Natural killer cell (primary cell): ENCODE measurements at places on chromosomes 6 and 20.

DNA sequence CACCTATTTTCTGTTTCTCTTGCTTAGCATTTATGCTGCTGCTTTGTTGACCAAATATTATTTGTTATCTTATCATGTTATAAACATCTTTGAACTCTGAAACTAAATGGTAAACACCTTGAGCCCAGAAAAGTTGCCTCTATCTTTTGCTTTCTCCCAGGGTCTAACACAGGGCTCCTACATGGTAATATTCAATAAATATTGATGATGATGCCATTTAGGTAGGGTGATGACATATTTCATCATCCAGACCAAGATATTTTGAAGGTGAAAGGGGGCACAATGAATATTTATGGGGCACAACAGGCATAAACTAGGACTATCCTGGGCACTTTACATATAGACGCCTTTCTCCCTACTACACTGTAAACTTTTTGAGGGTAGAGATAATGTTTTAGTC, 11.6 kb upstream of the ENPP4 start:
- no peak for DNase-seq

DNA sequence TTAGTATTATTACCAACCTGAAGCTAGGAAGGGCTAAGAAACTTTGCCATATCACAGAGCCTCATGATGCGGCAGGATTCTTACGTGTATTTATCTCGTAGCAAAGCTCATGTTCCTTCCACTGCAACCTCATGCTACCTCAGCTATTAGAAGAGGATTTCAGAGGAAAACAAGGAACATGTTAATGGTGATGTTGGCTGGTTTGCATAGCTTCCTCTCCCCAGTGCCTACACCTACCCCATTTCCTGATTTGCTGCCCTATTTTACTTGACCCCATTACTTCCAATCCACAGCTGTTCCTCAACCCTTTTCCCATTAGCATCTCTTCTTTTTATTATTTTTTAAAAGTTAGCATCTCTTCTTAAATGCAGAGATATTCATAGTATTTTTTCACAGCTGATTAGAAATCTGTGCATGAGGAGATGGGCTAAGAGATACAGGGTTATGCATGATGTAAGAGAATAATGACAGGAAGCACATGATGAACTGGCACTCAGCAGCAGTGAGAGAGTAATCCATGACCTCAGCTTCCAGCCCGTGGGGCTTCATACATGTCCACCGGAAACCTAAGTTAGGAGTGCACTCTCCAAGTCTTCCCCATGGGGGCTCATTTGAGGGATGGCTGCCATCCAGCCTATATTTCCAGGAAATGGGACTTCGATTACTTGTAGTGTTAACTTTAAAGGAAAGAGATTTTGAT, 106.1 kb upstream of the ASF1A start:
- no peak for DNase-seq

GRCh38 chr20:62458275-62459251, 17.2 kb downstream of the GATA5 start:
- no peak for DNase-seq

- DNase-seq, result no peak
Measured at GRCh38 chr6:144264270-144265060, 20.7 kb upstream of the UTRN start.

DNA sequence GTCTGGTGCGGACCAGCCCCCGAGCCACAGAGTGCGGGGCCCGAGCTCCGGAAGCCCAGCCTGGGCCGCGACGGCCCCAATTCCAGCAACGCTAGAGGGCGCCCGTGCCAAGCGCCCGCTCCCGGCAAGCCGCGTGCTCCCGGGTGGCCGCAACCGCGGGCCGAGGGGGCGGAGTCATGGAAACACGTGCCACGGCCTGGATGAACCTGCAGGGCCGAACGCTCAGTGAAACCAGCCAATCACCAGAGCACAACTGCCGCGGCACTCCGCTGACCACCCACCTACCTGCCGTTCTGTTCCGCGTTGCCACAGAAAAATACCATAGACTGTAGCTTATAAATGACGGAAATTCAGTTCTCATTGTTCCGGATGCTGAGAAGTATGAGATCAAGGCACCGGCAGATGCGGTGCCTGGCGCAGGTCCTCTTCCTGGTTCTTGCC, 85.7 kb upstream of the FOXC1 start:
- peak; percentile 87 for DNase-seq
